ENCODE measurements at places on chromosomes 12 and 14.

DNA sequence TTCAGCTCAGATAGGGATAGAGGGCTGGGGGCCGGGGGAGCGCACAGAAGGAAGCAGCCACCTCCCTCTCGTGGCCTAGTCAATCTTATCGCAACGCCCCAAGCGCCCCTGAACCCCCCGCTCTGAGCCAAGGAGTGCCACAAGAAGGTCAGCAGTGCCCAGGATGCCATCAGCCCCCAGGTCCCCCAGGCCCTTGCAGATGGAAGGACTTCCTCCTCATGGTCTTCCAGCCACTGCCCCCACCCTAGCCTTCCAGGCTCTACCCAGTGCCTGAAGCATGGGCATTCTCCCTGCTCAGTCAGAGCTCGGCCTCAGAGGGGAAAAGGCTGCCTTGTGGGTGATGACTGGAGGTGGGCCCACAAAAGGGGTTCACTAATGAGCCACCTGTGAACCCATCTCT, 68.2 kb downstream of the BCL11B start:
- no peak for DNase-seq

DNA sequence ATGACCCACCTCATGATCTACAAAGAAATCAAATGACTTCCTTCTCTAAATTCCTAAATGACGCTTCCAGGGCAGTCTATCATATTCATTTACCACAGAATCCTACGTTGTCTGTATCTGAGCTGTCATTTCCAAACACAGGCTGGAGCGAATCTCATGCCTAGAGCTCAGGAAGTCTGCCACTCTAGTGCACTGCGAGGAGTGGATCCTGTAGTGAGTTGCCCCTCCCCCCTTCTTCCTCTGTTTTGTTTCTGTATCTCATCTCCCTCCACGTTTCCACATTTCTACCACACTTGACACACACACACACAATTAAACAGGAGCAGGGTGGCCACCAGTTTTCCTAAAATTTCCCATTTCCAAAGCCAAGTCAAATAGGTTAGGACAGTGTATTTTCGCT, 415.4 kb upstream of the PRICKLE1 start:
- no peak for DNase-seq

- DNase-seq = peak; percentile 62
These were observed 4.5 kb downstream of the DAO start for GRCh38 chr12:108884116-108885012.

- DNase-seq = no peak
These were observed 182.6 kb downstream of the ALG10 start for GRCh38 chr12:34204830-34205285.

- no peak for DNase-seq
These were observed 22.4 kb upstream of the EIF2B2 start for GRCh38 chr14:74980398-74980730.

GRCh38 chr12:104823985-104824461, 134.1 kb downstream of the SLC41A2 start:
- DNase-seq = no peak

DNA sequence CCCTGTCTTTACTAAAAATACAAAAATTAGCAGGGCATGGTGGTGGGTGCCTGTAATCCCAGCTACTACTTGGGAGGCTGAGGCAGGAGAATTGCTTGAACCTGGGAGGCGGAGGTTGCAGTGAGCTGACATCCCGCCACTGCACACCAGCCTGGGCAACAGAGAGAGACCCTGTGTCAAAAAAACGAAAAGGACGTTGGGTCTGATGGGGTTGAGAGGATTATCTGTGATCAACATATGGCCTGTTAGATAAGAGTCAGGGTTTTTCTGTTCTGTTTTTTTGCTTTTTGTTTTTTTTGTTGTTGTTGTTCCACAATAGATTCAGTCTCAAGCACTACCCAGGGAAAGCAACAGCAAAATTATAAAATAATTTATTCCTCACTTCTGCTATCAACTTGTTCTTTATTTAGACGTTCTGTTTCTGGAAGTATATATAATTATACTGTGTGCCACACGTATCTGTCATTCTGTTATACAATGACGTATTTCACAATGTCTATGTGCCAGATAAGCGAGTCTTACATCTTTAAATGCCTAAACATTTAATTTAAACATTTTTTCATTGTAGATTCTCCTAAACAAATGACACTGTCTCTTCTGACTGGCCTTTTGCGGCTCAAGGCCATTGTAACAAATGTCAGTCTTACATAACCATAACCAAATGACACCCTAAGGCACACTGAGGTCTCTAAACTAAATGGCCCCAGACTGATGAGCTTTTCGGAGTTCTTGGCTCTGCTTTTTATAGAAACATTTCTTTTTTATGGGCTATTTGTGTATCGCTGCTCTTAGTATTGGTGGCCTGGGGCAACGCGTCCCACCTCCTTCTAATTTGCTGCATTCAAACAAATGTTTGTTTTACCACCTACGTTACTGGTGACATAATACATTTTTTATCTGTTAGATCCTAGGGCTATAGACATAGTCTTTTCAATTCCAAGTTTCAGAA, 7.2 kb upstream of the P2RX4 start:
- DNase-seq = no peak

GRCh38 chr12:121132601-121133481, at the start of gene P2RX7:
TSS of gene P2RX7 (plus strand) at chr12:121132876. CDS start at chr12:121132971, 95 bp downstream.
- no peak for DNase-seq

DNA sequence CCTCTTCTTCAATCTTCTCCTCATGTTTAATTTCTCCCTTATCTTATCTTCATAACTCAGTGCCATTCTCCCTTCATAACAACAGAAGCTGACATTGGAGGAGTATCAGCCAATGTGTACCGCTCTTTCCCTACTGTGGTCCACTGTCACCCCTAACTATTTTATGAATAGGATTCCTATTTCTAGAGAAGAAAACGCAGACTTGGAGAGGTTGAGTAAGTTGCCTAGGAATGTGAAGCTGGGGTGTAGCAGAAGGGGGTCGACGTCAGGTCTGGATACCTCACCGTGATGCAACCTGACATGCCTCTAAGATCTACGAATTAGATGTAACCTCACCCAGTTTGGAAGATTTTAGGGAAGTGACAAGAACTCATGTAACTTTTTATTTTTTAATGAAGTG, 17.1 kb downstream of the LMO3 start:
- no peak for DNase-seq

DNA sequence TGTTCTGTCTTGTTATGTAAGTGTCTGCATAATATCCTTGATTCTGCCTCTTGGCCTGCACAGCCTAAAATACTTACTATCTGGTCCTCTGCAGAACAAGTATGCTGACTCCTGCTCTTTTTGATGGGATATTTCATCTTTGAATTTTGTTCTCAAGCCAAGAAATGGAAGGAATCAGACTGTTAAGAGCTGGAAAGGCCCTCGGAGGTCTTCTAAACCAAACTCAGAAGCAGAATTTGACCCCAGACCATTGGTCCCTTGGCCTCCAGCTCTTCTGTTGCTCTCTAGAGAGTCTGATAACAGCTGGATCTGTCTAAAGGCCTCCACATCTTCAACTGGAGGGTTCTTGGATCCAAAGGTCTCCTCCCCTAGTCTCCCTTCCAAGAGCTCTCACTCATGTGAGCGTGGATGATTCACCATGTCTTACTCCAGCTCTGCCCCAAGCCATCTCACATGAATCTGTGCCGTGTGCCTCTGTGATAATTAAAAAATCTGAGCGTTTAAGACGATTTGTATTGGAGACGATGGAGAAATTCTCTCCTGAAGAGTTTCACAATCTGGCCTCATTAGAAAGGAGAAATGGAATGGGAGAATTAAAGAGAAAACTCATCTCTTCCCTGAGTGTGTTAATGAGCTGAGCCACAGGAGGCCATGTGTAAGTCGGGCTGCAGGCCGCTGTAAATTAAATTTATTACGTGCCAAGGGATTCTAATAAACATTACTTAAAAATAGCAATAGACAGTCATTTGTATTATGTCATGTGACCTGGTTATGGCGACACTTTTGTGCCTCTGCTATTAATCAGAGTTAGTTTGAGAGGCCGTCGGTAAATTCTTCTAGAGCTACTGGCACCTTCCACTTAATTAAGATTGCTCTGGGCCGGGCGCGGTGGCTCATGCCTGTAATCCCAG, 15.4 kb upstream of the PRIMA1 start:
- no peak for DNase-seq

DNA sequence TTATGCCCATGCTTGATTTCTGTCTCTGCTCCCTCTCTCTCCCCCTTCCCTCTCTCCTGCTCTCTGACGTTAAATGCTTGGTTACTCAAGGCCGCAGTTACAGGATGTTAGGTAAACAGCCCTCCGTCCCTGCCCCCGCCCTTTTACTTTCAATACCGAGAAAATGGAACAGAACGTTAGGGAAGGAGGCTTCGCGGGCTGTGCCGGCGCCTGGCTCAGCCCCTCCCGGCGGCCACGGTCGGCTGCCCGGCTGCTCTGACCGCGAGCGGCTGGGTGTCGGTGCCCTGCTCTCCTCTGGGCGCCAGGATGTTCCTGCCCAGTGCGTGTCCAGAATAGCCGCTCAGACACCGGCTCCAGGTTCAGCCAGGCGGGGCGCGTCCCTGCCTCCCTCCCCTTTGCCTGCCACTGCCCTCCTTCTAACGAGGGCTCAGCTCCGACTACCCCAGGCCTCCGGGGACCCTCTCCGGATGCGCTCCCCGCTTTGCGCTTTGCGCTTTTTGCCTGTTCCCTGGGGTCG, 166.1 kb downstream of the ADCK1 start:
- no peak for DNase-seq

- no peak for DNase-seq
These were observed 22.3 kb upstream of the PHC1 start for GRCh38 chr12:8891976-8892375.

- DNase-seq = no peak
These were observed 3.0 kb upstream of the KRT6A start for GRCh38 chr12:52496054-52496453.

- DNase-seq = peak; percentile 12
These were observed 61.8 kb downstream of the GLT1D1 start for GRCh38 chr12:128914908-128915563.

DNA sequence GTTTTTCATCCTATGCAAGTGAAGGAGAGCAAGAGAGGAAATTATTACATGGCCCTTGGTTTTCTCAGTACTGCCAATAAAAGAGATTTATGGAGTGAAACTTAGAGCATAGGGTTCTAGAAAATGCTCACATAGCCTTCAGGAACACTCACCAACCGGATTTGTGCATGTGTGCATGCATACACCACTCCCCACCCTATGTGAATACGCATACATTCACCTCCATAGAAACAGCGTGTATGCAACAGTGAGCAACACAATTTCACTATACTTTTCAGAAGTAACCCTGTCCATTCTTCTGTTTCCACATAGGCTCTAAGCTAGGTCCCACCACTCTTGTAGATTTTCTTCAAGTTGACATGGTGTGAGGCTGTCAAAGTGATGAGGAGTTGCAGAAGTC, 31.5 kb upstream of the HOXC13 start:
- DNase-seq = no peak

GRCh38 chr12:82090165-82090564, 268.0 kb downstream of the CCDC59 start:
- DNase-seq = no peak

DNA sequence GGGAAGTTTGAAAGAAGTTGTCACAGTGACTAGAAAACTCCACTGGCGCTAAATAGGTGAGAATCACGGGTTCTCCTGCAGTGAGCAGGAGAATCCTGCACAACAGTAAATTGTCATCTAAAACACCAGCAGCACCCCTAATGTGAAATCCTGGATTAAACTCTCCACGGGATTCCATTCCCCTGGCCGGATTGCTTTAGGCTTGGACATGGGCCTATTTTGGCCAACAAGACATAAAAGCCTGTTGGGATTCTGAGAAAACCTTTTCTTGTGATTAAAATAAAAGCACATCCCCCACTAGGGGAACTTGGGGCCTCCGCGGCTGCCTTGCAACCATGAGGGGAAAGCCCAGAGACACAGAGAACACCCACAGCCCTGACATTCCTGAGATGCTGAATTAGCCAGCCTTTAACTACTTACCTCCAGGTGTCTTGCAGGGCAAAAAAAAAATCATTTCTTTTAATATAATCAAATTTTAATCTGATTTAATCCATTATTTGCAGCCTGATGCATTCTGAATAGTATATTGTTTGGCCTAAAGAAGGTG, 21.0 kb upstream of the TSPAN11 start:
- DNase-seq = no peak

- no peak for DNase-seq
These were observed 17.8 kb upstream of the GAS2L3 start for GRCh38 chr12:100555722-100556121.

DNA sequence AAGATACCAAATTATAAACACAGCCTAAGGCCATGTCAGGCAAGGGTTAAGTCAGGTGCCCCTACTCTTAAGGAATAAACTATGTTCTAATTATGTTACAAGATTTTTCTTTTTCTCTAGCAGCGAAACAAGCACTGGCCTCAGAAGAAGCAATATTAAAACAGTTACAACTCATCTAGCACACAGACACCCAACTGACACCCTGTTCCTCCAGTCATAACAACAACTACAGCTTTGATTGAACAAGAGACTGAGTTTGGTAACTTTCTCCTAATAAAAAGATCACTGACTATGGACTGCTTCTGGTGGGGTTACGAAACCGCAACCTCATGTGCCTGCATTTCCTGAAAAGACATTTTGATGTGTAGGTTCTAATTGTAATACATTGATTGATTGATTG, 3.3 kb upstream of the DAO start:
- DNase-seq = no peak

GRCh38 chr12:121709478-121709961, 3.0 kb upstream of the TMEM120B start:
- DNase-seq = no peak

GRCh38 chr14:102644523-102644922, 52.1 kb downstream of the RCOR1 start:
- no peak for DNase-seq

DNA sequence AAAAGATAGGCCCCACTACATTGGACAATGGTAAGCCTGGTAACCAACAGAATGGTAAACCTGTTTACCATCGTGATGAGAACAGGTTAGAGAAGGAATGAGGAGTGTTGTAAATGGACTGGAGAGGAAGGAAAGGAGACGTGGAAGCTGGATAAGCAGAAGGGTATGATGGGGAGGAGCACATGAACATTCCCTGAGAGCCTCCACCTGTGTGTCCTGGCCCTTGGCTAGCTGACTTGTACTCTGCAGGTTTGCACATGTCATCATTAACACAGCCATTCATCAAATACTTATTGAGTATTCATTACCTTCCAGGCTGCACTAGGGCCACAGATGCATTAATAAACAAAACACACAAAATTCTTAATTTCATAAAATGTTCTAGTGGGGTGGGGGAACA, 4.3 kb upstream of the IL26 start:
- DNase-seq = no peak
